ENCODE measurements at places on chromosomes 16 and 17.

DNA sequence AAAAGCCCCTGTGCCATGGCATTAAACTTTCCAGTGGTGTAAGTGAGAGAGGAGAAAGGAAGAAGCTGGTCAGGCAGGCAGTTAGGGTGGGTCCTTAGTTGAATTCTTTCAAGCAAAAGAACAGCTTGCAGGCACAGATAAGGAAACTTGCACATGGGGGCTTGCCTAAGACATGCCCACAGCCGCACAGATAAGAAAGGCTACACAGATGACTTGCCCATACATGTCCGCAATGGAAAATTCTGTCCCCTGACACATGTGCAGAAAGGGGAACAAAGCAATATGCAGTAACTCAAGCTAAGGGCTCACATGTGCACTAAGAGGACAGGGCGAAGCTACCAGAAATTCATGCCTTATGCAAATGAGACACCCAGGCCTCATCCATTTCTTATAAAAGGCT is 69.9 kb downstream of the GSG1L start:
- no peak for DNase-seq

GRCh38 chr17:62966426-62967204 is 580 bp downstream of the TANC2 start:
- peak; percentile 40 for DNase-seq

DNA sequence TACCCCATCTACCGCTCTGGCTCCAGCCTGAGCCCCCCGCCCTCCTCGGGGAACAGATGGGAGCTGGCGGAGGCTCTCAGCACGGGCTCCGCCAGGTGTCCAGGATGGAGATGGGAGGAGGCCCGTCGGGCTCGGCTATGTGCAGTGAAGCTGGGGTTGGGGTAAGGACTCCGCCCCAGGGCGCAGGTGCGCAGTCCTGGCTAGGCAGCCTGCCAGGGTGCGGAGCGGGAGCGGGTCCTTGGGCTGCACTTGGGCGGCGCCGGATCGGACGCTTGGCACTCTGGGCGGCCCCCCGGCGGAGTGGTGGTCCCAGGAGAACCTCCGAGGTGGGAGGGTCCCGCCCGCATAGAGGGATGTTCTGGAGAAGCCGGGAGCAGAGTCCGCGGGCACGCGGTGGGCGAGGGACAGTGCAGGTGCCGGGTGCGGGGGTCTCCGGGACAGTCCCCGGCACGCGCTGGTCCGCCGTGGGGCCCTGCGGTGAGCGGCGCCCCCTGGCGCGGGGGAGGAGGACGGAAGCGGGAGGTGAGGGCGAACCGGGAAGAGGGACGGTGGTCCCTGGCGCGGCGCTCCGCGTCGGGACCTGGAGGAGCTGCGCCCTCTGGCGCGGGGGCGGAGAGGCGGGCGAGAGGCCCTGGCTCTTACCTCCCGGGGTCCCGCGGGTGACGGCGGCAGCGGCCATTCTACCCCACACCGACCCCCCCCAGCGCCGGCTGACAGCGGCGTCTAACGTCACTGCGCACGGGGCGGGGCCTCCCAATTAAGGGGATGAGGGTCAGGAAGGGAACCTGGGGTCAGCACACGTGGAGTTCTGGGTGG is at the start of gene CAMTA2:
TSS of gene CAMTA2 (minus strand) at position 725 of the 816 bp plus-strand sequence. CDS start 1,453 bp downstream, outside the sequence.
- peak; percentile 86 for DNase-seq

- no peak for DNase-seq
Observed at GRCh38 chr16:8323153-8323552, 267.2 kb downstream of the TMEM114 start.

DNA sequence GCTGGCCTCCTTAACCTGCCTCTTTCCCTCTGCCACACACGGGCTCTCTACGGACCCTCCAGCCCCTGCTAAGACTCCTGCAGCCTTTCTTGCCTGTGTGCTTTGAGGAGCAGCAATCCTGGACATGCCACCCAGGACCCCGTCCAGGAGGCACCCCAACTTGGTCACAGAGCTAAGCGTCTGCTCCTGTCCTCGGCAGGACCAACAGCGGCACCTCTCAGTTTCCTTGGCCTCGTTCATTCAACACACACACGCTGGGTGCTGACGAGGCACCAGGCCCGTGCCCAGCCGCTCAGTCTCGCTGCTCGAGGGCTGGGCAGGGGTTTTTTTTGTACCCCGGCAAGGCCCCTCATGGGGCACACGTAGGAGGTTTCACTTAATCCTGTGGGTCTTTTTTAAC is 15.2 kb downstream of the RPH3AL start:
- no peak for DNase-seq

DNA sequence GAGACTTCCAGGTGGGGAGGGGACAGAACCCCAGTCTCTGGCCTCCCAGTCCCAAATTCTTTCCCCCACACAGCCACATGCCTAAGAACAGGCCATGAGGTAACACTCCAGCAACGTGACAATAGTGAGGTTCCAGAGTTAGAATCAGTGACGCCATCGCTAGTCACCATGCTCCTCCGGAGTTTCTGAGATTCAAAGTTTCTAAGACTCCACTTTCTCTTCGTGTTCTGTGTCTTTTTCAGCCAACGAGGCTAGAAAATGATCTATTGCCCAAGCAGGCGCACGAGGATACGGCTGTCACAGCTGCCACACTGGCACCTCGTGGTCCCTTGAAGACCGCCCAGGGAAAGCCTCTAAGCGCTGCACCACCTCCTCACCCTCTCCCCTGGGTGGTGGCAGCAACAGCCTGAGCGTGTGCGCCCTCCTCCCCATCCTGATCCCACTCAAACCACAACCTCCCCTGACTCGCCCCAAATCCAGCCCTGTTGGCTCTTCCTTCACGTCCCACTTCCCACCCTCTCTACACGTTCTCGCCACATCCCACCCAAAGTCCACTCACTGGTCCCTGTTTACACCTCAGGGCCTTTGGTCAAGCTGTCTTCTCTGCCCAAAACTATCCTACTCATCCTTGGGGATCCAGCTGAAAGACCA is 1.0 kb downstream of the MCRIP1 start:
- DNase-seq = peak; percentile 49

DNA sequence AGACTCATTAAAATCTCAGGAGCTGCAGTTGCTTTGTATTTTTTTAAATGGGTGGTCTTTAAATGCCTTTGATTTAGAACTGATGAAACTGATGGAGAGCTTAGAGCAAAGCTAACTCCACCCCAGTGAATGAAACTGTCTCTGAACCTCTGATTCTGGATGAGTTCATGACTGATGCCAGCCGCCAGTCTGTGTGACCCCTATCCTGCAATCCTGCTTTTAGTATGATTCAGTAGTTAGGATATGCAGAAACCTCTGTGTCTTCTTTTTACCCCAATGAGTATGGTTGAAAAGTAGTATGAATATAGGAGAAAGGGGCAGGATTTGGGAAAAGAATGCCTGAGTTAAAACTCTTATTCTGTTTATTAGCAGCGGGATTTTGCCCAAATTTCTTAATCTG is 12.3 kb upstream of the SALL1 start:
- no peak for DNase-seq

GRCh38 chr16:81782236-81782635 is 3.1 kb downstream of the PLCG2 start:
- no peak for DNase-seq

GRCh38 chr17:16107165-16107770 is 107.6 kb downstream of the TTC19 start:
- DNase-seq = no peak

GRCh38 chr16:85755929-85756768 is 5.3 kb upstream of the C16orf74 start:
- no peak for DNase-seq

GRCh38 chr17:46737326-46737725 is 81.2 kb downstream of the WNT3 start:
- no peak for DNase-seq

- DNase-seq = no peak
Observed at GRCh38 chr17:50154604-50155003, 4.1 kb upstream of the PPP1R9B start.

DNA sequence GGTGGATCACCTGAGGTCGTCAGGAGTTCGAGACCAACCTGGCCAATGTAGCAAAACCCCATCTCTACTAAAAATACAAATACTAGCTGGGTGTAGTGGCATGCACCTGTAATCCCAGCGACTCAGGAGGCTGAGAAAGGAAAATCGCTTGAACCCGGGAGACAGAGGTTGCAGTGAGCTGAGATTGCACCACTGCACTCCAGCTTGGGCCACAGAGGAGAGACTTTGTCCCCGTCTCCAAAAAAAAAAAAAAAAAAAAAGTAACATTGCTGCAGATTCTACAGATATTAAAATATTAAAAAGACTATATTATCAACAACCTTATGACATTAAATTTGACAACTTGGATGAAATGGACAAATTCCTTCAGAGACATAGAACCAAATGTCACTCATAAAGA is 25.7 kb downstream of the MBTD1 start:
- no peak for DNase-seq

DNA sequence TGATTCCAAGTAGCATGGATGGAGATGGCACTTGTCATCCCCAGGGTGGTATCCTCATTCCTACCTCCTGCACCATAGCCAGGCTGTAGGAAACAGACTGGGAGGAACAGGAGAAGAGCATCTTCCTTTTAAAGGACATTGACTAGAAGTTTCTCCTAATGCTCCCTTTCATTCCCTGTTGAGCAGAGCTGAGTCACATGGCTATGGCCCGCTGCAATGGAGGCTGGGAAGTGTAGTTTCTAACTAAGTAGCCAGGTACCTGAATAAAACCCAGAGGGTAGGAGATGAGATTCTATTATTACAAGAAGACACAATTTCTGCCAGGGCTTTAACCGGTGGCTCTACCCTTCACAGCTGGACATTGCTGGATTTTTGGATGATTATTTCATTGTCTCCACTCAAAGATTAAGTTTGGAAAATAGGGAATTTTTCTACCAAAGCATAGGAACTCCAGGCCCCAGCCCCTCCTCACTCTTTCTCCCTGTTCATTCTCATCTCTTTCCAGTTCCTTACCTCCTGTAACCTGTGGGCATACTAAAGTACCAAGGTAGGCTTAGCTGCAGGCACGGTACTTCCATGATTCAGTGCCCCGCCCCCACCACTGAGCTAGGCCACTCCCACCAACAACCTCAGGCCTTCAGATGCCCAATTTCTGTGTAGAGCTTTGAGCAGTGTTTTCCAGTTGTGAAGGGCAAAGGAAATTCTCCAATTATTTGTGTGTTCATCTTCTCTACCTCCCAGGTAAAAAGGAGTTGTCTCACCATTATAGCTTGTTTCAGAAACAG is 378.3 kb downstream of the CDH13 start:
- DNase-seq = no peak

DNA sequence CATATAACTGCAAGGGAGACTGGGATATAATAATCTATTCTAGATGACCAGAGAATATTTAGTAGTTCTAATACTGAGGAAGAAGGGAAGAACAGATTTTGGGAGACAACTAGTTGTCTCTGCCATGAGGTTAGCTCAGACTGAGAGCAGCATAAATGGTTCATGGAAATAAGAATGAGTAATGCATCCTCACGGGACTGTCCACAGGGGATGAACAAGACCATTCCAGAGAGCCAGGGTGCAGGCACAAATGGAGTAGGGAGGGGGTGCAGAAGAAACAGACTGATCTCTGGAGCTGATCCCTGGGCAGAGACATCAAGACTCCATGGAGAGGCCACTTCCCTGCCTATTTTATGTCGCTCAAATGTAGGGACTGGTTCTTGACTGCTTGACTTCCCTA is 30.4 kb downstream of the NLRC5 start:
- DNase-seq = no peak

DNA sequence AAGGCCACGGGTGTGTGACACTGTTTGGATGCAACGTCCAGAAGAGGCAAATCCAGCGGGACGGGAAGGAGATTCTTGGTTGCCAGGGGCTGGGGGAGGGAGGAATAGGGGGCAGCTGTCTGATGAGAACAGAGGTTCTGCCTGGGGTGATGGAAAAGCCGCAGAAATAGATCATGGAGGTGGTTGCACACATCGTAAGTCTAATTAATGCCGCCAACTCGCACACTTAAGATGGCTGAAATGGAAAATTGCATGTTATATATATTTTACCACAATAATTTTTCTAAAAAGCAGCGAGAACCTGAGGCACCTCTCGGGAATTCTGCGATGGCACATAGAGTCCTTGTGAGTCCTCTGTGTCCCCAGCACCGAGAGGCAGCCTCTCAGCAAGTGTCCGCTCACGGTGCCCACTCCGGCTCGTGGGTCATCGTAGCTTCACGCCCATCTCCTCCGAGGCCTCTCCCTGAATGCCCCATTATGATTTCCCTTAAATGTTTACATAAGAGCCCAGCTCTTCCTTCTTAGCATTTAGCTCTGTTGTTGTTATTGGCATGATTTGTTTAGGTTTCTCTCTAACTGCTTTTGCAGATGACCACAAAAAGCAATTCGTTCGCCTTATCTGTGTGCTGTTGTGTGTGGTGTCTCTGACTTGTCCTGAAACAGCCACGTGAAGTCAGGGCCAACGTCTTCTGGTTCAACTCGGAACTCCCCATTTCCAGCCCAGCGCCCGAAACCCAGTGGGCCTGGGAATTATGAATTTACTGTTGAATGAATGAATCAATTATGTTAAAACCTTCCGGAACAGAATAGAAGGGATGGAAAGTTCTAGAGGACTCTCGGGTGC is 7.7 kb downstream of the WFDC1 start:
- no peak for DNase-seq

DNA sequence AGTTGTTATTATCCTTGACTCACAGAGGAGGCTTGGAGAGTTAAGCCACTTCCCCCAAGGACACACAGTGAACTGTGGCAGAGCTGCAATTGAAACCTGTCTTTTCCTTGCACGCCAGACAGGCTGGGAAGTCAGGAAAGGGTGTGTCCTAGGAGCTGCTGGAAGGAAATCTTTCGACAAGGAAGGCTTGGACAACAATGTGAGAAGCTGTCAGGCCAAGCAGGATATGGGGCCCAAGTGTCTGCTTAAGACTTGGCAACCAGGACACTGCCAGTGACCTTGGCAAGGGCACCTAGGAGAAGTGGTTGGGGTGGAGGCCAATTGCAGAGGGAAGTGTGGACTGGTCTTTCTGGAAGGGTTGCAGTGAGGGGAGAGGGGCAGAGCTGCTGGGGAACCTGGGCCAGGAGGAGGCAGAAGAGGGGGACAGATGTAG is 2.1 kb upstream of the CAMKK1 start:
- DNase-seq = no peak

GRCh38 chr17:1481736-1482135 is 10.8 kb downstream of the MYO1C start:
- DNase-seq = no peak

GRCh38 chr17:57612202-57613071 is 132.7 kb downstream of the CCDC182 start:
- DNase-seq = no peak

GRCh38 chr17:8481089-8481488 is 45.4 kb downstream of the NDEL1 start:
- DNase-seq = no peak

DNA sequence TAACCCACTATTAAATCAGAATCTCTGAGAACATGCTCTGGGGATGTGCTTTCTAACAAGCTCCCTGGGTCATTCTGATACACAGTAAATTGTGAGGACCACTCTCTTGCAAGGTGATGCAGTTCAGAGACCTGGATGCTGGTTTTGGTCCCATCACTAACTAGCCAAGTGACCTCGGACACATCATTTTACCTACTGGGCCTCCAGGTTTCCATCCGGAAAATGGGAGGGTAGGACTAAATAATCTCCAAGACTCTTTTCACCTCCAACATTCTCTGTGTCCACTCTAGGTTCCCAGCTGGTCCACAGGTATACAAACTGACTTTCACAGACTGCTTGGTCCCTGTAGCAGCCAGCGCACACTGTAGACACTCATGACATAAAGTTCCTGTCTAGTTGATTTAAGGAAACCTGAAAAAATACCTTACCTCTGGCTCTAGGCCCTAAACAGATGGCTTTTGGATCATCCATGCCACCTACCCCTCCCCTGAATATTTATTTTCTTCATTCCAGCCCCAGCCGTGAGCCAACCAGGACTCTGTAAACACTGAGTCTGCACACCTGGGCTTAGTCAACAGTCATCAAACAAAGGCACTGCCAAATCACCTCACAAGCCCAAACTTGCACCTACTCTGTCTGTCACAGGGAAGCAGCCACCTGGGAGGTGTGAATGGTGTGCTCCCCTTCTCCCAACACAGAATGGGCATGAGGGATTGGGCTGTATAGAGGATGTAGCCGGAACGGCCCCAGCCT is 51.3 kb upstream of the MRPS23 start:
- DNase-seq = no peak
